ENCODE measurements at places on chromosomes 12 and 14.

DNA sequence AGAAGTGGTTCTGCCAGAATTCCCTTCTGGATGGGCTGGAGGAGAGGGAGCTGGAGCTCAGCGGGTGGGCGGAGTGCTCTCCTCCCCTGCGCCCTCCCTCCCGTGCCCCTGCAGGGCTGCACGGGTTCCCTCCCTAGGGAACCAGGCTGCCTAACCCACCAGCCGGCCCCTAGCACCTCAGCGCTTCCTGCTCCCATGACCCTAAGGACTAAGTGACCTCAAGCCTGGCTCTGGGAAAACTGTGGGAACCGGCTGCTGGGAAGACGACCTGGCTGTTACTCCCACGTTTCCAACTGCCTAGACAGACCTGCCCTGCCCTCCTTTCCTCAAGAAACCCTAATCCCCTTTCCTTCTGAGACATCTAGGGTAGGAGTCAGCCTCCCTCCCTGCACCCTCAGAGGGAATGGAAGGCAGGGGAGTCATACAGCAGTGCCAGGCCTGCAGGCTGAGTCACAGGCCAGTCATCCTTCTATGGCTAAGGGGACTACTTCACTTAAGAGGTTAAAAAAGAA is 31.5 kb downstream of the SLC6A12 start:
- H3K27ac ChIP-seq: no peak overlapping the region
- DNase-seq: no peak
- H3K4me1 ChIP-seq: no peaks in the 10 kb centered on the region
- H3K4me3 ChIP-seq: no peak overlapping the region
- no peaks in the 10 kb centered on the region for H3K36me3 ChIP-seq

DNA sequence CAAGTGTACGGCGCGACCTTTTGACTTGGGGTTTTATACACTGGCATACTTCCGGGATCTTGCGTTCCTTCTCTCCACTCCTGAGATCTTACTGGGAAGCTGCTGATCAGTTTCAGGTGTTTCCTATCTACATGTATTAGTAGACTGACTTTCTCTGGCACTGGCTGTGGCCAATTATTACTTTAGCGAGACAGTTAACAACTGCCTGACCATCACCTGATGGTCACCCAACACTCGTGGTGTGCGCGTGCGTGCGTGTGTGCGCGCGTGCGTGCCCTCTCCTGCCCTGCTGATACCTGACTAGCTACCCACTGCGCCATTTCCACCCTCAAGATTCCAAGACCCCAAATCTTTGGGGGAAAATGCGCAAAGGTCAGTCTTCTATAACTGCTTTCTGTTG is 249.9 kb downstream of the AEBP2 start:
- DNase-seq: no peak
- no peak overlapping the region for H3K27ac ChIP-seq
- no peaks in the 10 kb centered on the region for H3K36me3 ChIP-seq
- peaks cover 8% of the 10 kb centered on the region for H3K4me1 ChIP-seq

- H3K36me3 ChIP-seq: no peaks in the 10 kb centered on the region
- no peak overlapping the region for H3K4me3 ChIP-seq
- H3K27me3 ChIP-seq: no peaks in the 10 kb centered on the region
- no peak for DNase-seq
Observed at GRCh38 chr12:90729736-90730135, 225.2 kb downstream of the CCER1 start.

DNA sequence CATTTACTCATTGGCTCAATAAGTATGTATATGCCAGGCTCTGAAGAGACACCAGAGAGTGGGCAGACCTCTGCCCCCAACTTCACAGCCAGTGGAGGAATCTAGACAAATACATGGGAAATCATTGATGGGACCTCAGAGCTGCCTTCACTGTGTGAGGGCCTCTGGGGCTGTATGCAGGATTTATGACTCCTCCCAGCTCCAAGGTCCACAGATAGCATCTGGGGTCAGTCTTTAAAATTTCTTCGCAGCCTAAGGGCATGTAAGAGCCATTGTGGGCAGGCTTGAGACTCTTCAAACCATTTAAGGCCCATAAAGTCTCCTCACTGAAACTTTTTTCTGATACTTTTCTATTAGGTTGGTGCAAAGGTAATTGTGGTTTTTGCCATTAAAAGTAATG is 125.5 kb downstream of the SPTSSA start:
- no peak overlapping the region for H3K27ac ChIP-seq
- H3K4me3 ChIP-seq: no peak overlapping the region
- no peak for DNase-seq

DNA sequence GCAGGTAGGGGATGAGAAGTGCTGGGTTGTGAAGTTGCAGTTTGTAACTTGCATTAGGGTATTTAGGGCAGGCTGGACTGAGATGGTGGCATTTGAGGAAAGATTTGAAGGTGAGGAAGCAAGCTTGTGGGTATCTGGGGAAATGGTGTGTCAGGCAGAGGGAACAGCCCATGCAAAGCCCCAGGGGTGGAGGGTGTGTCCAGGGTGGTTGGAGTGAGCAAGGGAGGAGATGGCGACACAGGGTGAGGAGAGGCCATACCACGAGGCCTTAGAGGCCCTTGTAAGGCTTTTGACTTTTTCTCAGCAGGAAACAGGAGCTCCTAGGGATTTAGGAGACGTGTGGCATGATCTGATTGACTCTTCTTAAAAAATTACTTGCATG is 136.9 kb downstream of the NUAK1 start:
- no peaks in the 10 kb centered on the region for H3K36me3 ChIP-seq
- H3K27ac ChIP-seq: no peak overlapping the region
- no peaks in the 10 kb centered on the region for H3K4me1 ChIP-seq
- H3K27me3 ChIP-seq: peaks cover 16% of the 10 kb centered on the region

DNA sequence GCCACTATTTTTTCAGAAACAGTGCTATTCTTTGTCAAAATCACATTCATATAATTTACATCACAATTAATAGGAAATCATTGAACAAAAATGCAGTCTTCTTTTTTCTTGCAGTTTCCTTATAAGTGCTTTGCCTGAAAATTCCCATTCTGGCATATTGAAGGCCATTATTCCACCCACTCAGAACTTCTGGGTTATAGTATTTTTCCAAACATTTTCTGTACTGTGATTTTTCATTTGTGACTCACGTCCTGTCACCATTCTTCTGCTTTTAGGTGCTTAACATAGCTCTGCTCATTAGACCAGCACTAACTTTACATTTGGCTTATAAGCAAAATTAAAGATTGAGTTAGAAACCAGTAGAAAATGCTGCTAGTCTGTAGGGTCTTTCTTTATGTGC is 241.0 kb upstream of the NPAS3 start:
- H3K4me1 ChIP-seq: no peaks in the 10 kb centered on the region
- H3K4me3 ChIP-seq: no peak overlapping the region
- H3K36me3 ChIP-seq: no peaks in the 10 kb centered on the region
- no peak overlapping the region for H3K27ac ChIP-seq

GRCh38 chr14:38297681-38298080 is 41.8 kb upstream of the CLEC14A start:
- H3K27ac ChIP-seq: no peak overlapping the region
- DNase-seq: no peak
- H3K4me1 ChIP-seq: no peaks in the 10 kb centered on the region

DNA sequence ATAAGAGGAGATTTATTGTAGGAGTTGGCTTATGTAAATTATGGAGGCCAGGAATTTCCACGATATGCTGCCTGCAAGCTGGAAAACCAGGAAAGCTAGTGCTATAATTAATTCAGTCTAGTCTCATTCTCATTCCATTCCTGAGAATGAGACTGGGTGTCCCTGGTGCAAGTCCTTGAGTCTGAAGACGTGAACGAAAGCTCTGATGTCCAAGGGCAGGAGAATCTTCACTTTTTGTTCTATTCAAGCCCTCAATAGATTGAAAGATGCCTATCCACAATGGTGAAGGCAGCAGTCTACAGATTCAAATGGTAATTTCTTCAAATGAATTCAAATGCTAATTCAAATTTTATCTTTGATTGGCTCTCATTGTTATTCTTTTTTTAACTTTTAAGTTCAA is 851.1 kb upstream of the MGAT4C start:
- DNase-seq: no peak
- no peak overlapping the region for H3K27ac ChIP-seq
- no peaks in the 10 kb centered on the region for H3K4me1 ChIP-seq
- H3K27me3 ChIP-seq: no peaks in the 10 kb centered on the region

DNA sequence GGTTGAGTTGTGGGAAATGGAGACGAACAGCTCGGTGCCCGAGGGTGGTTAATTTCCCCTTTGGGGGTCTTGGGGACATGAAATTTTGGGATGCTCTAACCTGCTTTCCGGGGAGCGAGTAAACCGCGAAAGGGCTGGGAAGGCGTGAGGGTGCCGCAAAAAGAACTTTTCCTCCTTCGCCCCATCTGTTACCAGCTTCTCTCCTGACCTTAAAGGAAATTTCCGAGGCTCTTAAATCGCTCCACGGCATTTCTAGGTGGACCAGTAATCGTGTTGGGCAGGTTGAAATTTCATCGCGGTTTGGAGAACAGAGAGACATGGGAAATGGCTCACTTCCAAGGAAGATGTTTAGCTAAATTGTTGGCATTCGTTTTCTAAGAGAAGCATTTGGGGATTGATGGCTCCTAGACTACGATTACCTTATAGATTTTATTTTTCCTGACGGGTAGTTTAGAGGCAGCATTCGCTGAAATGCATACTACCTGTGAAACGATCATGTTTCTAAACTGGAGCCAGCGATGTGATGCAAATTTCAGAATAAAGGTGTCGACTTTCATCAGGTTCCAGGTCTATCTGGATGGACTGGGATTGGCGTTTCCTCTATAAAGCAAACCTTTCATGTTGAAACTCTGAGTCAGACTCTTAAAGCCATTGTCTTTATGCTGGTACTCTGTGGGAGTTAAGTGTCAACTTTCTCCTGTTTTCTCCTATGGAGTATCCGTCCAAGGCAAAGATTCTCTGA is 414.5 kb downstream of the PCNX1 start:
- H3K27ac ChIP-seq: peak overlapping the region; percentile 85
- DNase-seq: no peak
- H3K4me3 ChIP-seq: peak overlapping the region; percentile 76
- H3K27me3 ChIP-seq: no peaks in the 10 kb centered on the region
- no peaks in the 10 kb centered on the region for H3K36me3 ChIP-seq
- H3K4me1 ChIP-seq: peaks cover 59% of the 10 kb centered on the region

- no peaks in the 10 kb centered on the region for H3K36me3 ChIP-seq
- H3K27me3 ChIP-seq: no peaks in the 10 kb centered on the region
- H3K27ac ChIP-seq: no peak overlapping the region
- DNase-seq: no peak
Observed at GRCh38 chr14:79186523-79186922, 1016.4 kb downstream of the NRXN3 start.

DNA sequence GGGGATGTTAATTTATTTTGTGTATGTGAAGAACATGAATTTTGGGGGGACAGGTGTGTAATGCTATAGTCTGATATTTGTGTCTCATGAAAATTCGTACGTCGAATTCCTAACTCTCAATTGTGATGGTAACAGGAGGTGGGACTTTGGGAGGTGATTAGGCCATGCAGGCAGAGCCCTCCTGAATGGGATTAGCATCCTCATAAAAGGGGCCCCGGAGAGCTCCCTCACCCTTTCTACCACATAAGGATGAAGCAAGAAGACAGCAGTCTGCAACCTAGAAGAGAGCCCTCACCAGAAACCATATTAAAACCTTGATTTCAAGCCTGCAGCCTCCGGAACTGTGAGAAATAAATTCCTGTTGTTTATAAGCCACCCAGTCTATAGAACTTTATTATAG is 165.4 kb downstream of the MDGA2 start:
- H3K27me3 ChIP-seq: no peaks in the 10 kb centered on the region
- no peaks in the 10 kb centered on the region for H3K36me3 ChIP-seq
- H3K27ac ChIP-seq: no peak overlapping the region
- H3K4me3 ChIP-seq: no peak overlapping the region

- no peak for DNase-seq
- H3K27ac ChIP-seq: no peak overlapping the region
- H3K4me1 ChIP-seq: no peaks in the 10 kb centered on the region
- no peaks in the 10 kb centered on the region for H3K36me3 ChIP-seq
Observed at GRCh38 chr12:54560374-54560858, 11.0 kb downstream of the PDE1B start.

GRCh38 chr12:95395696-95396095 is 78.3 kb upstream of the METAP2 start:
- H3K27ac ChIP-seq: no peak overlapping the region
- DNase-seq: no peak
- no peaks in the 10 kb centered on the region for H3K27me3 ChIP-seq
- H3K4me1 ChIP-seq: peaks cover 6% of the 10 kb centered on the region
- no peaks in the 10 kb centered on the region for H3K36me3 ChIP-seq

DNA sequence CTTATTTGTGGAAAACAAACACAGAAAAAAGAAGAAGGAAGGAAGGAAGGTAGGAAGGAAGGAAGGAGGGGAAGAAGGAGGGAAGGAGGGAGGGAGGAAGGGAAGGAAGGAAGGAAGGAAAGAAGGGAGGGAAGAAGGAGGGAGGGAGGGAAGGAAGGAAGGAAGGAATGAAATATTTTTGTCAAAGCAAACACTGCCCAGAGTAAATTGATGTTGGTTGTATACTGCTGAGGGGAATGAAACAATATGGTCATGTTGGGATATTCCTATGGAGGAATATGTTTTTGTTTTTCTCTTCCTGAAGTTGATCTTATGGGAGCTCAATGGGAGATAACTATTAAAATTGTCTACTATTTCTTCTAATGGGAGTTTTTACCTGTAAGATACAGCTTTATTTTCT is 717.5 kb upstream of the LRFN5 start:
- H3K36me3 ChIP-seq: no peaks in the 10 kb centered on the region
- no peaks in the 10 kb centered on the region for H3K27me3 ChIP-seq
- H3K4me1 ChIP-seq: no peaks in the 10 kb centered on the region
- H3K27ac ChIP-seq: no peak overlapping the region
- no peak for DNase-seq
- H3K4me3 ChIP-seq: no peak overlapping the region

GRCh38 chr14:40762685-40763084 is 844.0 kb upstream of the LRFN5 start:
- no peak overlapping the region for H3K4me3 ChIP-seq
- H3K4me1 ChIP-seq: no peaks in the 10 kb centered on the region
- H3K36me3 ChIP-seq: no peaks in the 10 kb centered on the region
- no peak overlapping the region for H3K27ac ChIP-seq
